Purkinje cell (primary cell): ENCODE measurements at places on chromosomes 4 and X. TPM values are rescaled to one million over a fixed set of nuclear protein-coding genes. Genes with fewer than 3 reads are reported as not detected.

The CT45A5 gene
- 0.94 TPM in 1 of 2 replicates, not detected in the other for polyA plus RNA-seq

The SCFD2 gene
- 8.4 and 12.6 TPM in 2 replicates for polyA plus RNA-seq

The EXOC1L gene
- polyA plus RNA-seq = 4.1 TPM in 1 of 2 replicates, not detected in the other

The XAGE1A gene
- polyA plus RNA-seq = not detected in 2 replicates

The DOK7 gene
- polyA plus RNA-seq = not detected in 2 replicates
